ENCODE measurements at places on chromosomes 3 and 15.

- ATAC-seq = no peak
Observed at GRCh38 chr3:117903226-117903625, 1131.4 kb downstream of the IGSF11 start.

DNA sequence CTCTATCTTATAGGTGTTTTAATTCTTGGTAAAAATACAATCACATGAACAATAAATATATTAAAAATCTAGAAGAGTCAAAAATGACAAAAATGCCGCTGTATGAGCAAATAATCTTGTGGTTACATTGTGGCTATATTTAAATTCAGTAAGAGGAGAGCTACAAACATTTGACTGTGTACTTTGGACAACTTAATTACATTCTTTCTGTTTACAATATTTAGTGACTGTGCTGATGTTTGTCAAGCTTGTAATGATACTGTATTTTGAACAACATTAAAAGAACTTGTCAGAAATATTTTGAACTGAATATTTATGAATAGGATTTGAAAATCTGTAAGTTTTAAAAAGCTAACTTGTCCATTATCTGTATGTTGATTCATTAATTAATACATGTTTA, 598.3 kb downstream of the SI start:
- no peak for ATAC-seq

- no peak for ATAC-seq
Observed at GRCh38 chr3:94787734-94788270, 724.9 kb downstream of the NSUN3 start.

- ATAC-seq = no peak
Observed at GRCh38 chr3:135440233-135440632, 525.3 kb upstream of the PPP2R3A start.

- no peak for ATAC-seq
Observed at GRCh38 chr15:75455982-75456531, 4.6 kb upstream of the SIN3A start.

DNA sequence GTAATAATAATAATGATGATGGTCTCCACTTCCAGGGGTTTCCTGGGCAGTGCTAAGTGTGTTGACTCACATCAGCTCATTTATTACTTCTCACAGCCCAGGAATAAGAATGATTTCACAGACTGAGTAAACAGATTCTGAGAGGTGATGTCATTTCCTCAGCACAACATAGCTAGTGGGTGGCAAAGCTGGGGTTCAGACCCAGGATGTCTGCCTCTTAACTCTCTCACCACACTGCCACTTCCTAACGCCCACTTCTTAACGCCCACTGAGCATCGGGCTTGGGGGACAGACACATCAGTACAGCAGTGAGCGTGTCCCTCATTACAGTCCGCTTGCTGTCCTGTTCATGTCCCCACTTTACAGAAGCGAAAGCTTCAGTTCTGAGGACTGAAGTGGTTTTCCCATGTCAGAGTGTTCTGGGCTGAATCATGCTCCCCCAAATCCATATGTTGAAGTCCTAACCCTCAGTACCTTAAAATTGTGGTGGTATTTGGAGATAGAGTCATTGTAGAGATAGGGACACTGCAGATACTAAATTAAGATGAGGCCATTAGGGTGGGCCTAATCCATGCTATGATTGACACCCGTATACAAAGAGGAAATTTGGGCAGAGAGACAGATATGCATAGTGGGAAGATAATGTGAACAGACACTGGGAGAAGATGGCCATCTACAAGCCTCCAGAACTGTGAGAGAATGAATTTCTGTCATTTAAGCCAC, 68.0 kb downstream of the ATP2B2 start:
- no peak for ATAC-seq
